Iris pigment epithelial cell (primary cell): ENCODE measurements at places on chromosomes 1 and 21.

- no peak for DNase-seq
Observed at GRCh38 chr1:11525151-11525505, 46.2 kb downstream of the DISP3 start.

DNA sequence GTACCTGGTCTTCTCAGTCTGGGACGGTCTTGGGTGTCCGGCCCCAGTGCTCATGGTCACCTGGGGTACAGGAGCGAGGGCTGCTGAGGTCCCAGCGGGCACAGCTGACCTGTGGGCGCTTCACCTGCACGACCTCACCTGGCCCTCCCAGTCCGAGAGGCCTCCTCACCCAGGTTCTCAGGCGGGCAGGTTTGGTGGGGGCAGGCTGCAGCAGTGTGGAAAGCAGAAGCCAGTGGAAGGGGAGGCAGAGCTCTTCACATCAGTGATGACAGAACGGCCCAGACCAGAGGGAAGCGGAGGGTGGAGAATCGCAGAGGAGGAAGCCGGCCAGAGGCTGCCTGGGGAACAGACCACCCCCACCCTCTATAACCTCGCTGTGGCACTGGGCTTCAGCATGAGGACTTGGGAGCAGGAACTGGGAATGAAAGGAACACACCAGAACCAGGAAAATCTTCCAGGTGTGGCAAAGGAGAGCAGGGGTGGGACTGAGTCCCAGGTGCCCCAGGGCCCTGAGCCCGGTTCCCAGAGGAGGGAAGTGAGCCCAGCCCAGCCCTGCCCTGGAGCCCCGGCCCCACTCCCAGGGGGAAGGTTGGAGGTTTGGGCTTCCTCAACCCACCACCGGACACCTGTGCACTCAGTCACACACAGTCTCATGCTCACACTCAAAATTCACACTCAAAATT lies 265.2 kb upstream of the VAMP3 start:
- no peak for DNase-seq

DNA sequence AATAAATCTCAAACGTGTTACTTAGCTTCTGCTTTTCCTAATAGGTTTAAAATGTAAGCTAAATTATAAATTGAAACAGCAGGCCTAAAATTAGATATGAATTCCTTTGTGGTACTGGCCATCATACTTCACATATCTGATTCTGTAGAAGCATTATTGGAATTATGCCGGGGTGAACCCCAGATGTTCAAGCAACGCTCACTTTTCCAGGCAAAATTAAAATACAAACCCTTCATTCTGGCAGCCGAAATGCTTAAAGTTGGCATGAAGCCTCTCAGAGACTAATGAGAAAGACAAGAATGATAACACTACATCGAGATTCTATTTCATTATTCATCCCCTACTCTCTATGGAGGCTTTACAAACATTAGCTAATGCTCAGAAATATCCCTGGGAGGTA lies 1352.7 kb upstream of the ADGRL2 start:
- DNase-seq = peak; percentile 13

- no peak for DNase-seq
Observed at GRCh38 chr1:176022574-176022973, 184.5 kb downstream of the COP1 start.

DNA sequence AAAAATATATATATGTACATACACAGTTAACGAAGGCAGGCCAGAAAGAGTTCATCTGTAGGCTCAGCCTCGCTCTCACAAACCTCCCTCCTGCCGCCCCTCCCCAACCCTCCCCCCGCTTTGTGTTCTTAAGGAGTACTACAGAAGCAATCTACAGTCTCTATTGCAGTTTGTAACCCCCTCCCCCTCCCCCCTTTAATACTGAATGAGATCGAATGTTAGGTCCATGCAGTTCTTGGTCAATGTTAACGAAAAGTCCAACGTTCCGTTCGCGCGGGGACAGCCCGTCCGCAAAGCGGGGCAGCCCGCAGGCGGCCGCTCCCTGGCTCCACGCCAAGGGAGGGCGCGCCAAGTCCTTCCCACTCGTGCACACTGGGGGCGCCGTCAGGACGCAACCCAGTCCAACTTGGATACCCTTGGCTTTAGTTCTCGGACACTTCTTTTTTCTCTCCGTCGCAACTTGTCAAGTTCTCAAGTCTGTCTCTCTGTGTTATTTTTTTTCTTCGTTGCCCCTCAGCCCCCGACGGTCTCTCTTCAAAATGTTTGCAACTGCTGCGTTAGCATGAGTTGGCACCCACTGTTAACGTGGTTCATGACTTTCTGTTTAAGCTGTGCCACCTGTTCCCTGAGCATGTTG lies 2.2 kb downstream of the JUN start:
- DNase-seq = peak; percentile 75

DNA sequence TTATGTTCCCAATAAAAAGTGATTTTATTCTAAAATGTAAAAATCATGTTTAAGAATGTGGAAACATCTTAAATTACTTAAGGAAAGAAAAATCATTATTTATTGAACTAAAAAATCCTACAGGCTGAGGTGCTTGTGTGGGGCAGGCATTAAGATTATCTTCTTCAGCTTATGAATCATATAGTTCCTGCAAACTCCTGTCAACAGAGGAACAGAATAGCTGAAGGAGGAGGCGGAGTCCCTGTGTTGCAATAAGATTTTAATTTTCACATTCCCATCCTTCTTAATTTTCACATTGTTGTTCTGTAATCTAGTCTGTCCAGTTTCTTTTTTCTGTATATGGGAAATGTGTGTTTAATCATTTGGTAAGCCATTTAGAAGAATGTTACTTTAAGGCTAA lies 20.6 kb upstream of the OLFML3 start:
- DNase-seq = peak; percentile 75

- DNase-seq = no peak
Observed at GRCh38 chr1:57122031-57122430, 156.2 kb upstream of the C8B start.

DNA sequence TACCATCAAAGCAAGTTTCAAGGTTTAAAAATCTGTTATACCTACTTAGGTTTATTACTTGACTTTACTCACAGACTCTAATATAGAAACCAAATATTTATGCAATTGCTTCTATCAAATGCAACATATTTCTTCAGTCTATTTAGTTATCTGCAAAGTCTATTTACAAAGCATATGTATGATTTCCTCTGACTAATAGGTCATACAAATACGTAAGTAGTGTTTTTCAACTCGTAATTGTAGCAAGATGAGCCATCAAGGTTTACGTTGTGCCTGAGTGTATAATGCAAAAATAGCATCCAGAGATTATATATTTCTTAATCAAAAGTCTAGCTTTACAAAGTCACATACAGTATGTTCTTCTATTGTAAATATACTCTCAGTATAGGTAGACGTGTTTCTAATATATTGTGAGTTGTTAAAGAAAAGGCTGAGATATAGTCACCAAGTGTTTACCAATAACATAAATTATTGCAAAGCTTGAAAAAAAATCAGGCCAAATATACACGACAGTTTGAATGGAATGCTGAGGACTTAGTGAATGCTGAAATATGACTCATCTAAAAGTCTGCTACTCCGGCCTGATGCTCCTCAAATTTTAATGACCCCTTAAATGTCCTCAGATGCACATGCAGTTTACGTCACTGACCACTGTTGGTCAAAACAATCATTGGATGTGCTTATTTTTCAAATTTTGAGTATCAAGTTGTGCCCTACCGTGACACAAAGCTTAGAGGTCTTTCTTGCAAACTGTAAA lies 48.4 kb downstream of the ADAMTS5 start:
- DNase-seq = peak; percentile 46
